GM12864 (cell line): ENCODE measurements at places on chromosomes 5 and 9.

- DNase-seq: no peak
These were observed 24.4 kb downstream of the OLFML2A start for GRCh38 chr9:124801356-124801755.

- DNase-seq: no peak
These were observed 30.9 kb upstream of the OLFM1 start for GRCh38 chr9:135056541-135056940.

GRCh38 chr5:150562832-150563231, 54.9 kb downstream of the NDST1 start:
- no peak for DNase-seq

DNA sequence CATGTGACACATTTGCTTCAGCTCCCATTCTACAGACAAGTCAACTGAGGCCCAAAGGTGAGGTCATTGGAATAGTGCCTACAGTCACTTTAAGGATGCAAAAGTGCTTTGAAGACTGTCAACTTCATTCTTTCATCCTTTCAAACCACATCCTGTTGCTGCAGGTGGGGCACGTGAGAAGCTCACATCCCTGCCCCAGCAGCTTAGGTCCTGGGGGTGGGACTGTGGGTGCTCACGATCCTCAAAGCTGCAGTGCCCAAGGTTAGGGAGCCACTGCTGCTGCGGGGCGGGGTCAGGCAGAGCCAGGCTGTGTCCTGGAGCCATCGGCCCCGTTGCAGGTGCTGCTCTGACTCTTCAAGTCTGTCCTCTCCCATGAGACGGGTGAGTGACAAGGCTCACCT, 57.9 kb upstream of the IER5L start:
- DNase-seq: peak; percentile 22

DNA sequence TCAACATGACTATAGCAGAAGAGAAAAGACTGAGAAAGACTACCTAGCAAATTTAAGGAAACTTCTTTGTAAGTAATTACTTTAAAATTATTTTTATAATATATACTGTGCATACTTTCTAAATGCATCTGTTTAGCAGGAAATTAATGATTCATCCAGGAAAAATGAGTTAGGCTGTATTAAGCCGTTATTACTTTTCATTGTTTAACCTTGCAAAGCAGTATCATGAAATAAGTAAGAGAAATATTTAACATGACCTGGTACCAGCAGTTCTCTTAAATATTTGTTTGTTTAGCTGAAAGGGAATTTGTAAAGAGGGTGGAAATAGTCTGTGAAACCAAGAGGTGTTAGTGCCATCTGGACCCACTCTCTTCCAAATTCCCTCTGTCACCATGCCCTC, 175.0 kb downstream of the GNAQ start:
- DNase-seq: no peak

DNA sequence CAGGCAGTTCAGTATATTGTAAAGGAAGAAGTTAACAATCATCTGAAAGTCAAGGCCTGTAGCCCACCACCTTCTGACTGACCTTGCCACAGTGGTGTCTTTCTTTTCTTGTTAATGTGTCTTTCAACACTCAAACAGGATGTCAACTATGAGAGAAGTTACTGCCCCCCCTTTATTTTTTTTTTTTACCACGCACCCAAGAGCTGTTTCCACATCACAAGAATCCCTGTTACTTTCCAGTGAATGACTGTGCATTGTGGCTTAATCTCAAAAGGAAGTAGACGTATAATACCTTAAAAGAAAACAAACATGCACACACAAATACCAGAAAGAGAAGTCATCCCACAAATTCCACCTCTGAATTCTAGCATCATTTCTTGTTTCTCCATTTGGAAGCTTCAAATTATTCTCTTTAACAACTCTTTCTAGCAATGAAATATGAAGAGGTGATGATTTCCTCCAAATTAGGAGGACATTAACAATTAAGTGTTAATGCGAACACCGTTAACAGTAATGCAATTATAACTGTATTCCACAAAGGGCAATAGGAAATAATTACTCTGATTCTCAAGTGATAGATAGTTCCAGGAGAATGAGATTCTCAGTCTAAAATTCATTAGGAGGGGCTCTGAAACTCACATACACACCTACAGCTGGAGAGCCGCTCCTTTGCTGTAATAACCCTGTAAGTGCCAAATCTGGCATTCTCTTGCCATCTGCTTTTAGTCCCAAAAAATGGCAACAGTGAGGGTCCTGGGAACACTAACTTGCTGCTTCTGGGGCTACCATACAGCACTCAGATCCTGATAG, 201.0 kb downstream of the EFNA5 start:
- DNase-seq: no peak
